ENCODE measurements at places on chromosomes 16 and 17.

GRCh38 chr16:75761108-75761507 lies 34.8 kb upstream of the CPHXL start:
- DNase-seq = peak; percentile 6

- no peak for DNase-seq
These were observed 103.7 kb downstream of the GRIN2A start for GRCh38 chr16:10078541-10078949.

GRCh38 chr16:86335266-86336172 lies 174.8 kb upstream of the FOXF1 start:
- DNase-seq = no peak

DNA sequence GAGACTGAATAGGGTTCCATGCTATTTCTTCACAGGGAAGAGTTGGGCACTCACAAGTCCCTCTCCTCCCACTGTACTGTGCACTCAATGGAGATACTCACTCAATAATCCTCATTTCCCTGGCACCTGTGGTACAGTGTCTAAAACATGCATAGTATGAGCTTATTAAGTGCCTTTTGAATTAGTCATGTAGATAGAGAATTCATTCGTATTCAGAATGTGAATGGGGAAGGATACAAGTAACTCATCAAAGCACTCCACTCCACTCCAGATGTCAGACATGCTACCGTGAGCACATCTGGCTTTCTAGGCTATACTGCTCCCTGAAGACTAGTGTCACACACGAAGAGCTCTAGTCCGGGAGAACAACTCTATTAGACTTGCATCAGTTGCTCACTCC lies 6.3 kb downstream of the C17orf75 start:
- no peak for DNase-seq

DNA sequence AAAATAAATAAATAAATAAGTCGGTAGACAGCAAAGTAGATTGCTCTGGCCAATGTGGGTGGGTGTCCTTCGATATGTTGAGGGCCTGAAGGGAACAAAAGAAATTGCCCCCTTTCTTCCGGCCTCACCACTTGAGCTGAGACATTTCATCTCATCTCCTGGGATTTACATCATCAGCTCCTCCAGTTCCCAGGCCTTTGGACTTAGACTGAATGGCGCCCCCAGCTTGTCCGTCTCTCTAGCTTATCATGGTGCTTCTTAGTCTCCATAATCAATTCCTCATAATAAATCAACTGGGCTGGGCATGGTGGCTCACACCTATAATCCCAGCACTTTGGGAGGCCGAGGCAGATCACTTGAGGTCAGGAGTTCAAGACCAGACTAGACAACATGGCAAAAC lies 13.8 kb upstream of the HAP1 start:
- no peak for DNase-seq

DNA sequence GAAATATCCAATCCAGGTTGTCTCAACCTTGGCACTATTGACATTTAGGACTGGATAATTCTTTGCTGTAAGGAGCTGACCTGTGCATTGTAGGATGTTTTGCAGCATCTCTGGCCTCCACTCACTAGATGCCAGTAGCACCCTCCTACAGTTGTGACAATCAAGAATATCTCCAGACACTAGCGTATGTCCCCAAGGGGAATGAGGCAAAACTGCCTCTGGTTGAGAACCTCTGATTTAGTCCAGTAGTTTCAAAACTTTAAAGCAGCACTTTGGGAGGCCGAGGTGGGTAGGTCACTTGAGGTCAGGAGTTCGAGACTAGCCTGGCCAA lies 48.4 kb downstream of the IQCK start:
- no peak for DNase-seq

GRCh38 chr16:67177743-67178699 lies 5.7 kb downstream of the MATCAP1 start:
- peak; percentile 77 for DNase-seq

DNA sequence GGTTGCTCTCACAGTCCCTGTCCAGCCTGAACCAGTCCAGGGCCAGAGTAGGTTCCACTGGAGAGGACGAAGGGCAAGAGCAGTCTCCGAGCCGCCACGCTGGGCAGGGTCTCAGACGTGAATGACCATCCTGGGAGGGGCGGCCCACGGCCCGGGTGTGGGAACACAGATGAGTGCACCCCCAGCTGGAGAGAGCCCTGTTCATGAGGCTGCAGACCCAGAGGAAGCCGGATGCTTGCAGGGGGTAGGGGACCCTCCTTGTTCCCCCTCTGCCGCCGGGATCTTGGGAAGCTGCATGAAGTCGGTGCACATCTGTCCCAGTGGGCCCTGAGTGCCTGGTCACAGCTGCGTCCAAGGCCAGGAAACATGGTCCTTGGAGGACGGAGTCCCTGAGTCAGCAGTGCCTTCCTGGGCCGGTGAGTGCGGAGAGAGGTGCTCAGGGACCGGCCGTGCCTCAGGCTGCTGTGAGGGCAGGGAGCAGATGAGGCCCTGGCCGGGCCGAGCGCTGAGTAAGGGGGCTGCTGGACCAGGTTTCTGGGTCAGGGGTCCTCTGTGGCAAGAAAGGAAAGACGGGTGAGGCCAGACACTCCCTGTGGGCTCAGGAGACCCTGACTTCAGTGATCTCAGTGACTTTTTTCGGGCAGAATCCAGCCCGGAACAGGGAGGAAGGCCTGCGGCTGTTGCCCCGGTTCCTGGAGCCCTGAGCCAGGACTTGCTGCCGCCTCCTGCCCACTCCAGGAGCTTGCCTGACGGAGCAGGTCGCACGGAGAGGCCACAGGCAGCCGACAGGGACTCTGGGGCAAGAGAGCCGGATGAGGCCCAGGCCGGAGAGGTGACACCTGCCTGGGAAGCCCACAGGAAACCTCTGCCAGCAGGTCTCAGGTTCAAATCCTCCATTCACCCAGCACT lies 45.8 kb downstream of the ACTG1 start:
- DNase-seq = no peak

DNA sequence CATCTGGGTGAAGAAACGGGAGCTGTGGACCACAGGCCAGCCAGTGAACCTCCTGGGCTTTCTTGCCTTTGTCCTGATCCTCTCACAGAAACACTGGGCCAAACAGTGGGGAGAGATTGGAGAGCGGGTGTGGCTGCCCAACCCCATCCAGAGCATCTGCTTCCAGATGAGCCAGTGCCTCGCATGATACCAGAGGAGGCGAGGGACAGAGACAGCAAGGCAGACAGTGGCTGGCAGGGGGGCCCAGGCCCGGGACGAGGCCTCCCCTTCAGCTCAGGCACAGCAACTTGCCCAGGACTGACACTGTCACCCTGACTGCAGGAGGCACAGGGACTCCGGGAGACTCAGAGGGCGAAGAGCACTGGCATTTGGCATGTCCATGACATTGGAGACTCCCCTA lies 12.0 kb downstream of the ARHGEF15 start:
- no peak for DNase-seq

DNA sequence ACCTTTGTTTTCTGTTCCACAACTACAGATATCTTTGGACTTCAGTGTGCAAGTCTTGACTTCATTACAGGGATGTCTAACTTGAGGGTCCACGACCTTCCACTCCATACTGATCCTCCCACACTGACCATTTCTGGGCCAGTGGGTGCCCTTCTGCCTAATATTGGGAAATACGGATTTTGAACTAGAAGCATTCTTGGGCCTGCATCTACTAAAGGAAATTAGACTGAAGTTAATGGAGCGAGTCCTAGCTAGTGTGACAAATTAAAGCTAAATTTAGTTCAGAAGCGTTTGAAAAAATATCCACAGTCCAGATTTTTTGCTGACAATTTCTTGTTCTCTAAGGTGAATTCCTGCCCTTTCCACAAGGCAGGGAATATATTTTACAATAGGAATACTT lies 9.9 kb upstream of the TMIGD1 start:
- no peak for DNase-seq

GRCh38 chr16:22318690-22319358 lies 21.6 kb downstream of the POLR3E start:
- peak; percentile 65 for DNase-seq

DNA sequence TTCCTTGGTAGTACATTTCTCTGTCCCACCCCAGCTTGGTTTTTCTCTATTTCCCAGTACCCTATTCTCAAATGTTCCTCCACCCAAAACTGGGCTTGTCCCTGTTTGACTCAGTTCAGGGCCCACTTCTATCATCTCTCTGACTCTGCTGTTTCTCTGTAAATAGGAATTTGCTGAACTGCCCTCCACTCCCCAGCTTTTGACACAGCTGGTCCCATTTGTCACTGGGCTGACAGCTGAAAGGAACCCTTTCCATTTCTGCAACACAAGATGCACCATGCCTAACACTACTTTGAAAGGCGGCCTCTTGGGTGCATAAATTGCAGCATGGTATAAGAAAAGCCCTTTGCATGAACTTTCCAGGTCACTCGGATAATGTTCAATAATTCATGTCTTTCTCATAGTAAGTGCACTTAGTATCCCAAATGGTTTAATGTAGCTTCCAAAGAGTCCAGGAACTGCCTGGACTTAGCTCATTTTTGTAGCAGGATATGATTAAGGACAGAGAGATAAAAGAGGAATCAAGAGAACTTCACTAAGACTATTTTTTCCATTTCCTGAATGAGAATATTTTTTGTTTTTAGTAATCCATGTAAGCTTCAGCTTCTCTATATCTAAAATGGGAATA lies 256.7 kb downstream of the CDH11 start:
- DNase-seq = no peak

GRCh38 chr17:19719355-19720209 lies 3.2 kb upstream of the SLC47A2 start:
- DNase-seq = no peak

- no peak for DNase-seq
These were observed 1.5 kb upstream of the PHKG2 start for GRCh38 chr16:30746638-30747175.

DNA sequence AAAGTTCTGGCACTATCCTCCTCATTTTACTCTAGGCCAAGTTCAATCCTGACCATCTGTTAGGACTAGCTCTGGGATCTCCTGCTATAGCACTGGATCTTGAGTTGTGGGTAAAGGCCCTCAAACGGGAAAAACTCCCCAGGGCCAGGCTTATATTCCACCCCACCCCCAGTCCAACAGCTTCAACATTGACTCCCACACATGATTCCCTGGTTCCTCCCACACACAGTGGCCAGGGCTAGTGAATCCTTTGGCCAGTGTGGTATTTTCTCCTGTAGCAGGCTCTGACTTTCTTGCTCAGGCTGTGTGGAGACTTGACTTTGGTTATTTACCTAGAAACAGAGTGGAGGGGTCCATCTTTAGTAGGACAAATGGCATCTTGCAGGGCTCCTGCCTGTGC lies 10.3 kb upstream of the AKAP10 start:
- DNase-seq = no peak

All from CD4-positive, alpha-beta T cell treated with Interleukin-12 subunit alpha and Interleukin-12 subunit beta, for 1 hour (primary cell).